ENCODE measurements at places on chromosomes 1 and 21. TPM values are rescaled to one million over a fixed set of nuclear protein-coding genes. Genes with fewer than 3 reads are reported as not detected.

GOLT1A gene
- not detected for total RNA-seq

TNFRSF14 gene
- 63.6 TPM for total RNA-seq

- no peak for DNase-seq
Measured at GRCh38 chr21:46220847-46221246, 7.7 kb downstream of the LSS start.

DNA sequence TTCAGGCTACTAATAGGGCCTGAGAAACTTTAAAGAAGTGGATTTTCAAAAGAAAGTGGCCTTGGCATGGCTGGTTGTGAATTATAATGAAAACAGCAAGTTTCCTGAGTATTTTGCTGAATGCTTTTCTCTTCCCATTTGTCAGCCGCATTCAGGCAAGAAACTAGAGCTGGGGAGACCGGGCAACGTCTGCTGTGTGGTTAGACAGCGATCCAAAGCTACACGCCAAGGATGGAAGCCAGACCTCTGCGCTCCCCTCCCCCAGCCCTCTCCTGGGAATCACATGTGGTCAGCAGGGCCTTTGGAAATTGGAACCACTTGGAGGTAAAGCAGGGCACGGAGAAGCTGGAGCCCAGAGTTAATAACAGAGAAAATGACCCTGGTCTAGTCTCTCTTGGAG lies 114.1 kb upstream of the CD34 start:
- peak; percentile 73 for DNase-seq

DNA sequence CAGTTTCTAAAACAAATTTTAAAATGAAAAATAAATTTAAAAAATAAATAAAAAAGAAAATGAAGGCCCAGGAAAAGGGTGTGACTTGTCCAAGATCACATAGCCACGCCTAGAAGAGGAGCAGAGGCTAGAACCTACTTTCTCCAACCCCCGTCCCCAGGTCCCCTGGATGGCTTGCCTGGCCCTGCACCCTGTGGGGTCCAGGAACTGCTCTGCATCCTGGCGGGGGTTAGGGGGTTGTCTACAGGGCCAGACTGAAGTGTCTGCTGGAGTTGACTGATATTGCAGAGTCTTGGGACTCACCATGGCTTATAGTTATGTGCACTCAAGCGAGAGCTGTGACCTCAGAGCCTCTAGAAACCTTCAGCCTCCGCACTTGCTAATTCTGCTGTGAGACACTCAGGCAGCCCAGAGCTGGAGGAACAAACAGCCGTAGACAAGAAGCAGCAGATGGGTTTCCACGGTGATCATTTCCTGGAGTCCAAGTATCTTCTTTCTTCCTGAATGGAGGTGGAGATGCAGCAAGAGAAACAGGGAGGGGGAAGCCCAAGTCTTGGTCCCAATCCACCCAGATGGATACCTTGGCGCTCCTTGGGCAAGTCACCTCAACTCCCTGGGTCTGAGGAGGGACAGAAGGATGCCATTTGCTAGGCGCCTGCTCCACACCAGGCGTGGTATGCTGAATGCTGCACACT lies 5.2 kb upstream of the EXTL1 start:
- DNase-seq: no peak
